GM03348 (cell line): ENCODE measurements at places on chromosomes 6 and 20.

- DNase-seq = no peak
Measured at GRCh38 chr20:42435230-42435629, 754.5 kb downstream of the PTPRT start.

- no peak for DNase-seq
Measured at GRCh38 chr20:46568570-46569129, 18.2 kb upstream of the OCSTAMP start.

DNA sequence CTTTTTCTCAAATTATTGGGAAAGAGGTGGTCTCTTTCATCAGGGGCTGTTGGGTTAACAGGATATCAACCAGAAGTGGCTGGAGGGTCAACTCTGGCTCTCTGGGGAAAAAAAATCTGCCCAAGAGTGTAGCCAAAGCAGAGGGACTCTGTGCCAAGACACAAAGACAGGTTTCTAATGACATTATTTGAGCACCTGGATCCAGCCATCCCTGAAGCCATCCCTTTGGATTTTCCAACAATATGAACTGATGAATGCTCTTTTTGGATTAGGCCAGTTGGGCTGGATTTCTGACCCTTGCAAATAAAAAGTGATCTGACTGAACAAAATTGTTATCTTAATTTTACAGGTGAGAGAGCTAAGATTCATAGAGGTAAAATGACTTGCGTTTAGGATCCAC is 88.7 kb downstream of the KCNB1 start:
- no peak for DNase-seq

- DNase-seq = no peak
Measured at GRCh38 chr6:141510803-141511202, 621.9 kb upstream of the GJE1 start.
